ENCODE measurements at places on chromosomes 4 and X. TPM values are rescaled to one million over a fixed set of nuclear protein-coding genes. Genes with fewer than 3 reads are reported as not detected.
A peak's percentile ranks its signal among the peaks of the same experiment; 100 is the strongest.

DNA sequence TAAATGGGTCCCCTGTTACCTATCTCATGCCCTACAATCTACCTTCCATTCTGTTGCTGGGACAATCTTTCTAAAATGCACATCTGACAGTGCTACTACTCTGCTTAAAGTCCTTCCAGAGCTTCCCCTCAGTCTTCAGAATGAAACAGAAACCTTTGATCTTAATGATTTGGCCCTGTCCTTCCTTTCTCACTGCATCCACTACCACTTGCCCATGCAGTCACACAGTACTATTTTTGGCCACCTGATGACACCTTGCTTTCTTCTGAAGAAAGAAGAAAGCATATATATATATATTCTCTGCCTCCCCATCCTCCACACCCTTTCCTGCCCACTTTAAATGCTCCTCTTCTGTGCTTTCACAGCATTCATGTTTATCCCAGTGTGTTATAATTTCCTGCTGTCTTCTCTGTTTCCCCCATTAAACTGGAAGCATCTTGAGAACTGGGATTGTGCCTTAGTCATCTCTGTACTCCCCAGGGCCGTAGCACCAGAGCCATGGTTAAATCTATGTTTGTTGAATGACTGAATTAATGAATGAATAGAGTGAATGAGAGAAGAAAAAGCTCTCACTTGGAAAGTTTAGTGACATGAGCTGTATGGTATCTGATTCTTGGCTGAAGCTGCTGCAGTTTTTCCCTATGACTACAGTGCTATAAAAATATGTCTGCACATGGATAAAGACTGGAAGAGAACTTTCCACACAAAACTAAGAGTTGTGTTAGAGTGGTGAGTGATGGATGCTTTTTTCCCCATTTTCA is 56.2 kb downstream of the RTL9 start:
- H3K36me3 ChIP-seq, result no peaks in the 10 kb centered on the region
- no peaks in the 10 kb centered on the region for H3K27me3 ChIP-seq
- H3K4me3 ChIP-seq, result no peak overlapping the region

- H3K27me3 ChIP-seq, result no peaks in the 10 kb centered on the region
- H3K27ac ChIP-seq, result no peak overlapping the region
- peak; percentile 54 for DNase-seq
- no peaks in the 10 kb centered on the region for H3K36me3 ChIP-seq
- H3K4me3 ChIP-seq, result peak overlapping the region; percentile 57
These were observed 151.8 kb downstream of the SLC7A11 start for GRCh38 chr4:138090150-138090917.

The RIBC1 gene
- 0.34 TPM for total RNA-seq

The PLAC1 gene
- 0.61 TPM for total RNA-seq

The P2RY4 gene
- not detected for total RNA-seq

DNA sequence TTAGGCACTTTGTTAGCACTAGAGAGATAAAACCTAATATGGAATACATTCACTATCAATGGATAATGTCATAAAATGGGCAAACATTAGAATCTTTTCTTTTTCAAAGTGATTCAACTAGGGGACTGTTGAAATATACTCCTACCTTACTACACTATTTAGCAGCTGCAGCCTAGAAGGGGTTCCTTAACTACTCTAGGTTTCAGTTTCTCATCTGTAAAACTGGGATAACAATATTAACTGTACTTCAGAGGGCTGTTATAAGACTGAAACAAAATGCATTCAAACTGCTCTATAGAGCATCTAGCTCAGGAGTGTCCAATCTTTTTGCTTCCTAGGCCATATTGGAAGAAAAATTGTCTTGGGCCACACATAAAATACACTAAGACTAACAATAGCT is 147.4 kb downstream of the CDS1 start:
- H3K4me3 ChIP-seq, result no peak overlapping the region
- H3K4me1 ChIP-seq, result no peaks in the 10 kb centered on the region
- H3K27ac ChIP-seq, result no peak overlapping the region

- H3K4me1 ChIP-seq, result no peaks in the 10 kb centered on the region
- DNase-seq, result no peak
- no peaks in the 10 kb centered on the region for H3K36me3 ChIP-seq
- H3K27me3 ChIP-seq, result no peaks in the 10 kb centered on the region
These were observed 27.9 kb downstream of the TRIM61 start for GRCh38 chr4:164949448-164950143.

GRCh38 chr4:4289597-4289940 is 385 bp downstream of the LYAR start:
- H3K36me3 ChIP-seq, result peaks cover 2% of the 10 kb centered on the region
- peaks cover 15% of the 10 kb centered on the region for H3K4me1 ChIP-seq
- H3K4me3 ChIP-seq, result peak overlapping the region; percentile 91

- H3K27me3 ChIP-seq, result no peaks in the 10 kb centered on the region
- H3K4me3 ChIP-seq, result no peak overlapping the region
- peaks cover 78% of the 10 kb centered on the region for H3K36me3 ChIP-seq
- H3K27ac ChIP-seq, result no peak overlapping the region
- H3K4me1 ChIP-seq, result peaks cover 6% of the 10 kb centered on the region
These were observed 71.8 kb downstream of the METTL14 start for GRCh38 chr4:118756958-118757357.

DNA sequence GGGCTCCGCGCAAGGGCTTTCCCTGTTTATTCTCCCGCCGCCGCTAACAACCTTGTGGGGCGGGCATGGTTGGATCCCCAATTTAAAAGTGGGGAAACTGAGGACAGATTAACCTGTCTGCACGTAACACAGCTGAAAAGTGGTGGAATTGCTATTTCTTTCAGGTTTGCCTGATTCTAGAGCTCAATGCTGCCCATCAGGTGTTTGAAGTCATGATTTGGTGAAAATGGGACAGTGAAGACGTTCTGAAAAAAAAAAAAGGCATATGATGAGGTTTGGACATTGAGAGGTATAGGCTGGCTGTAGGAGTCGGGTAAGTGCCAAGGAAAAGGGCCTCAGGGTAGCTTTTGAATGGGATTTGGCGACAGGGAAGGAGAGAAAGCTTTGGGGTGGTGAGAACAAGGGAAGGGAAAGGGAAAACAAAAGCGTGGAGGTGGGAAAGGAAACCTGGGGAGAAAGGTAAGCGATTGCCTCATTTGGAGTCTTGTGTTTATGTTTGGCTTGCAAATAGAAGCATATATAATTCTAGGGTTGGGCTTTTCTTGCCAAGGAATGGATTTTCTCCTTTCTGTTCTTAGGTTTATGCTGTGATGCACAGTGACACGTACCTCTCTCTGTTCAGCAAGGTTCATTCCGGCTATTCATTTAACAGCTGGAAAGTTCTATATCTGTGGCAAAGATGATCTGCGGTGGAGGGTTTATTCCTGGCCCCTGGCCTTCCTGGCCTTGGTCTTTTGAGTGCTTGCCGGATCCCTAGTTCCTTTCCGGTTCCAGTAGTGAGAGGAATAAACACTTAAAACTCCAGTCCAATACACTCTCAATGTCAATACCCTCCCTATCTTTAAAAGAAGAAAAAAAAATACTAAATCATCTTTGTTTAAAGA is 2.4 kb upstream of the STIM2 start:
- no peaks in the 10 kb centered on the region for H3K27me3 ChIP-seq
- no peak for DNase-seq
- H3K4me3 ChIP-seq, result peak overlapping the region; percentile 96
- peaks cover 23% of the 10 kb centered on the region for H3K4me1 ChIP-seq
- peak overlapping the region; percentile 52 for H3K27ac ChIP-seq

- no peak overlapping the region for H3K4me3 ChIP-seq
- DNase-seq, result no peak
- peaks cover 6% of the 10 kb centered on the region for H3K4me1 ChIP-seq
- H3K27ac ChIP-seq, result no peak overlapping the region
- no peaks in the 10 kb centered on the region for H3K36me3 ChIP-seq
- no peaks in the 10 kb centered on the region for H3K27me3 ChIP-seq
These were observed 45.9 kb downstream of the TSC22D3 start for GRCh38 chrX:107729558-107730297.

DNA sequence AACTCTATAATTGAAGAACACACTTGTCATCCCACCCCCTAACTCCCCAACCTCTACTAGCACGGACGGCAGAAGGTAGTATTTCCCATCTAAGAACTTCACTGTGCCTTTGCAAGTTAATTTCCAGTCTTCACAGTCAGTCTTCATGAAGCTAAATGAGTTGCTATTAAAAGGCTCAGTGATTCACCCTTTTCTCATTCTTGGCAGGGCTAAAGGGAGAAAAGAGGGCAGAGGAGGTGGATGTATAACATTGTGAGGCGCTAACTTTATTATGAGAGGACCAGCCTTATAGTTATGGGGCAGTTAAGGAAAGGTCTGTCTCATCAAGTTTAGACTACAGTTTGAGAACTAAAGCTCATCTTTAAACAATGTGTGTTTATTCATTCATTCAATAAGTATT is 161.0 kb upstream of the S100G start:
- peak; percentile 22 for DNase-seq
- no peak overlapping the region for H3K4me3 ChIP-seq
- H3K4me1 ChIP-seq, result peaks cover 10% of the 10 kb centered on the region

GRCh38 chr4:112332398-112332797 is 35.2 kb downstream of the ALPK1 start:
- H3K27me3 ChIP-seq, result no peaks in the 10 kb centered on the region
- no peak for DNase-seq
- H3K36me3 ChIP-seq, result no peaks in the 10 kb centered on the region
- H3K27ac ChIP-seq, result no peak overlapping the region
- no peaks in the 10 kb centered on the region for H3K4me1 ChIP-seq

DNA sequence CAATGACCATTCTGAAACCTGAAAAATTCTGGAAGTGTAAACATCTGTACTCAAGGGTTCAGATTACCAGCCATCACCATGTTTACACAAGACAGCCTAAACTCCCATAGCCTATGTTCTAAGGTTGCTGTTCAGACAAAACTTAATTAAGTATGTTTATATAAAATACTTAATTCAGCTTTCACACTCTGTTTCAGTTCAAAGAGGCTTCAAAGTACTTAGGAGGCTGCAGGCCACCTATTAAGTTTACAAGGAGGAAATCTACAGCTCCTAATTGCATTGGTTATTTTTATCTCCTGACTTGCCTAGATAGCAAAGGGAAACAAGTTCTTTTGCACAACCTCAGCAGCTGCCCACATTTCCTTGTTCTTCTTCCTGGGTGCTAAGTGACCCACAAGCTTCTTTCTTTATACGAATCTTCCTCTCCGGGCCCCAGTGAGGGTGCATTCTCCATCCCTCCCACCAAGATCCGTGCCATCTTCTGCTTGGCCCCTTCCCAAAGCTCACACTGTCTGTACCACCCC is 2.0 kb downstream of the GAK start:
- H3K36me3 ChIP-seq, result no peaks in the 10 kb centered on the region
- no peaks in the 10 kb centered on the region for H3K27me3 ChIP-seq
- DNase-seq, result no peak
- H3K27ac ChIP-seq, result peak overlapping the region; percentile 89

The DCLK2 gene
- 6.2 TPM for total RNA-seq

The NLGN4X gene
- total RNA-seq, result 11.5 TPM

The TCEAL2 gene
- 1.8 TPM for total RNA-seq

The KCTD8 gene
- 0.68 TPM for total RNA-seq

The ADGRL3 gene
- total RNA-seq, result 29.6 TPM

The CT47A1 gene
- total RNA-seq, result not detected

The FGF2 gene
- 38.4 TPM for total RNA-seq

The TXK gene
- total RNA-seq, result not detected

GRCh38 chr4:163085085-163085484 is 81.6 kb downstream of the NAF1 start:
- no peak for DNase-seq
- no peaks in the 10 kb centered on the region for H3K27me3 ChIP-seq
- no peak overlapping the region for H3K27ac ChIP-seq
- no peaks in the 10 kb centered on the region for H3K36me3 ChIP-seq
- H3K4me3 ChIP-seq, result no peak overlapping the region
- no peaks in the 10 kb centered on the region for H3K4me1 ChIP-seq

DNA sequence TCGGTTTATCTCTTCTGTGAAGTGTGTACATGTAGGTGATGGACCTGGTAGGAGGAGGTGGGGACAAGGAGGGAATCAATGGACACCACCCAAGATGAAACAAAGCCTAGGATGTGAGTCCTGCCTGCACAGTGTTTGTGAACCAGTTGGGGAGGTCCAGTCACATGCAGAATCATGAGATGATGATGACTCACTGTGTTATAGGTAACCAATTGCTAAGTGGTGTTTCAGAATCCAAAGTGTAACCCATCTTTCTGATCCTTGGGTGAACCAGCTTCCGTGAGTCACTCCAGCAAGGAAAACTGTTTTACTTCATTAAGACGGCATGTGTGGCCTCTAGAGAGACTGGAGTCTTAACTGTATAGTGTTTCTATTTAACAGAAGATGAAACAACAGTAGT is 57.9 kb upstream of the HPF1 start:
- no peak overlapping the region for H3K27ac ChIP-seq
- no peaks in the 10 kb centered on the region for H3K27me3 ChIP-seq
- no peaks in the 10 kb centered on the region for H3K36me3 ChIP-seq
- no peaks in the 10 kb centered on the region for H3K4me1 ChIP-seq
- peak; percentile 27 for DNase-seq

The IL2 gene
- total RNA-seq, result not detected

The ADH7 gene
- not detected for total RNA-seq

DNA sequence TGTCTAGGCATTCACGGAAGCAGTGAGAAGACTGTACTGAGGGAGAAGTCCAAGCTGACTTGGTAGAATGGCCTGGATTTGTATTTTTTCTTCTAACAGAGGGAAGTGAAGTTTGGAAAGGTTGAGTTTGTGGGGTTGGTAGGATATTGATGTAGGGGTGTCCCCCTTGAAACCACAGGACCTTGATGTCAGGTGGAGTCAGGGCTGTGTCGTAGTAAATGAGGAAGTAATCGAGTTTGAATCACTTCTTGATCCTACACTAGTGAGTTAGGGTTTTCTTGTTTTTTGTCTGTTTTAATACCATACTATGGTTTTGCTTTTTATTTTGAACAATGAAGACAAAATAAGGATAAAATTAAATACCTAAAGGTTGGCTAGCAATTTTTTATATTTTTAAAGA is 30.1 kb upstream of the ANAPC4 start:
- H3K27ac ChIP-seq, result no peak overlapping the region
- no peak for DNase-seq
- no peaks in the 10 kb centered on the region for H3K36me3 ChIP-seq
- H3K27me3 ChIP-seq, result no peaks in the 10 kb centered on the region
- no peak overlapping the region for H3K4me3 ChIP-seq

GRCh38 chrX:129577473-129577872 is 37.4 kb downstream of the OCRL start:
- no peaks in the 10 kb centered on the region for H3K27me3 ChIP-seq
- H3K4me3 ChIP-seq, result peak overlapping the region; percentile 17

The SMR3B gene
- not detected for total RNA-seq

The GPAT3 gene
- 0.50 TPM for total RNA-seq

- H3K4me1 ChIP-seq, result peaks cover 5% of the 10 kb centered on the region
- H3K4me3 ChIP-seq, result no peak overlapping the region
- H3K27ac ChIP-seq, result no peak overlapping the region
These were observed 60.4 kb upstream of the CRMP1 start for GRCh38 chr4:5952975-5953951.

DNA sequence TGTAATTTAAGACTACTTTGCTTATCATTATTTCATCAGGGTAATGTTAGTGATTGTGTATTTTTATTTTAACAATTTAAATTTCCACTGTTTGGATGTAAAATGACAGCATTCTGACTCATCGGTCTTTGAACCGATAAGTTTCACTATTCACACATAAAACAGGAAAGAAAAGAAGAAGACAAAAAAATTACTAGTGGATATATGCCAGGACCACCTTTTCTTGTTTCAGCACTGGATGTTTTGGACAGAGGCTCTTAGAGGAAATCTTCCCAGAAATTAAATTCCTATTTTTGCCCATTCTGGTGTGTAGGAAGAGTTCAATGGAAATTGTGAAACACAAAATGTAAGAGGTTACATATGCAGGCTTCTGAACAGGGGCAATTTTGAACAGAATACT is 57.4 kb downstream of the VEGFC start:
- no peak overlapping the region for H3K4me3 ChIP-seq
- no peaks in the 10 kb centered on the region for H3K27me3 ChIP-seq
- no peak overlapping the region for H3K27ac ChIP-seq
- H3K36me3 ChIP-seq, result no peaks in the 10 kb centered on the region
- peaks cover 4% of the 10 kb centered on the region for H3K4me1 ChIP-seq

The SRPX2 gene
- 39.3 TPM for total RNA-seq

The REELD1 gene
- not detected for total RNA-seq
